ENCODE measurements at places on chromosomes 7 and 10. TPM values are rescaled to one million over a fixed set of nuclear protein-coding genes. Genes with fewer than 3 reads are reported as not detected.

DNA sequence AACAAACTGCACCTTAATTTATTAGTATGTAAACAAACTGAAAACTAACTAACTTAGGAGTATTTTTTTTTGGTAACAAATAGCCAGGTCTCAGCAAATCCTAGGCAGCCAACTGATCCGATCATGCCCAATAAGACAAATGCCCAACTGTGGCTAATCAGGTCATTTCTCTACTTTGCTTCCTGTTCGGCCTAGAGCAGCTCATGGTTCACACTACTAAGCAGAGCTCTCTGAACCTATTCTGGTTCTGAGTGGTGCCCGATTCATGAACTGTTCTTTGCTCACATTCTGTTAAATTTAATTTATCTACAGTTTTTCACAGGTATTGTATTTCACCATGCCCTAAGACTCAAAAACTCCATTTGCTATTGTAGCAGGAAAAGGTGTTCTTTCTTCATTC lies 55.1 kb downstream of the CCDC3 start:
- DNase-seq: no peak

PIK3AP1 gene
- not detected for total RNA-seq

DNA sequence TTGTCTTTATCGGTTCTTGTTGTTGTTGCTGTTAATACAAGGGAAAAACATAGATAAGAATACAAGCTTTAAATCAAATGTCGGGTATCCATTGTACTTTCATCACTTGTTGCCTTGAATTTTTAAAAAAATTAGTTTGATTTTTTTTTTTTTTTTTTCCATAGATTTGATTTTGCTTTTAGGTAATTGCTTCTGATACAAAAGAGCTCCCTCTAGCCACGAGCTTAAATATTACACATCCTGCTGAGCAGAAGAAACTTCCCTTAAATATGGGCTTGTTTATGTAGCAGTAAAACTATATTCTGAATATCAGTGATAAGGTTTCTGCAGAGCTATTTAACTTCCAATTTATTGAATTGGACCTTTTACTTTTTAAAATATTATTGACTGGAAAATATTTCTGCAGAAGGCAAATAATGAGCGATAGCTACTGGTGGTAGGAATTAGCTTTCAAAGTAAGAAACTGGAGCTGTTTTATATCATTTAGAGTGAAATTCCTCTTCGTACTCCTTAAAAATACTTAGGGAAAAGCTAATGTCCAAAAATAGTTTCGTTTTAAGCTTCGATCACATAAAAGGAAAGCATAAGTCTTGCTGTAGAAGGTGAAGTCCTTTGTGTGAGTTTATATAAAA lies 216.9 kb downstream of the POLR1F start:
- peak; percentile 58 for DNase-seq

- DNase-seq: no peak
Observed at GRCh38 chr10:30674796-30675195, 45.2 kb upstream of the LYZL2 start.

DENND2A gene
- 2.4 TPM for total RNA-seq

- peak; percentile 86 for DNase-seq
Observed at GRCh38 chr10:97499561-97500296, 1.0 kb downstream of the UBTD1 start.

- no peak for DNase-seq
Observed at GRCh38 chr10:11161096-11161495, 143.4 kb downstream of the CELF2 start.

GRCh38 chr7:99036546-99037111 lies 107.3 kb downstream of the SMURF1 start:
- peak; percentile 80 for DNase-seq

DNA sequence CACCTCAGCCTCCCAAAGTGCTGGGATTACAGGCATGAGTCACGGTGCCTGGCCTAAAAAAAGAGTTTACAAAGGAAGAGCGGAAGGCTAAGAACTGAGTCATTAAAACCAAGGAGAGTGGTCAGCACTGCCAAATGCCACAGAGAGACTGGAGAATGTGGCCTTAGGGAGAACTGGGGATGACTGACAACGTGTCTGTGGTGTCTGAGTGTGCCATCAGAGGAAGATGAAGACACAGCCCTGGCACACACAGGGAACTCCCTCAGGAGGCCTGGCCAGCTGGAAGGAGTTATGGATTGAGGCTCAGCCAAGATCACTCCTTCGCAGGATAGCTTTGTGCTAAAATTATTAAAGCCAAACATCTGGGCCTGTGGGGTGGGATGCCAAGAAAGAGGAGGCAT lies 3.9 kb upstream of the INA start:
- peak; percentile 99 for DNase-seq

GRCh38 chr7:84982199-84982598 lies 204.7 kb downstream of the SEMA3D start:
- peak; percentile 38 for DNase-seq

- DNase-seq: no peak
Observed at GRCh38 chr10:59047180-59047579, 129.3 kb upstream of the PHYHIPL start.

DNA sequence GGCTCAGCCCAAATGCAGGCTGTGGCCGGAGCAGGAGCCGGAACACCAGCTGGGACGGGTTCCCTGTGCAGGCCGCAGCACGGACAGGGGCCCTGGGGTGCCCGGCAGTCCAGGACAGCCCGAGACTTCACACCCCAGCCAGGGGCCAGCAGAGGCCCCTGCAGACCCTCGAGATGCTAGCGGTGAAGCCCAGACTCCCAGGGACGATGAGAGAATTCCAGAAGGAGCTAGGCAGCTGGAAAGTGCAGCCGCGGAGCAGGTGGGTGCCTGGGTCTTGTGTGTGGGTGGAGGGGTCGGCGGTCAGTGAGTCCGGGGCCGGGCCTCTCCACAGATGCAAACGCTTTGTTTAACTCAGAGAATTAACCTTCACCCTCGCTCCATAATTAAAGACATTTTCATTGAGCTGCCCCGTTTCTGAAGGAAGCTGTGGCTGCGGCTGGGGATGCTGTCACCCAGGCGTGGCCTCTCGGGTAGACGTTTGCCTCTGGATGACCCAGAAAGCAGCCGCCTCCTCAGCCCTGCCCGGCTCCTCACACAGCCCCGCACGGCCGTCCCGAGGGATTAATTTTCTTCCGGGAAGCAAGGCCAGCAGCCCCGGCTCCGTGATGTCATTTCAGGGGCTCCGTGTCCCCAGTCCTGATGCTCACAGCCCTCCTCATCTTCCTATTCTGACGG lies 26.5 kb downstream of the KNDC1 start:
- DNase-seq: no peak

- DNase-seq: no peak
Observed at GRCh38 chr7:46957195-46957594, 624.7 kb downstream of the TNS3 start.

EGFR gene
- total RNA-seq: 55.0 TPM

DNA sequence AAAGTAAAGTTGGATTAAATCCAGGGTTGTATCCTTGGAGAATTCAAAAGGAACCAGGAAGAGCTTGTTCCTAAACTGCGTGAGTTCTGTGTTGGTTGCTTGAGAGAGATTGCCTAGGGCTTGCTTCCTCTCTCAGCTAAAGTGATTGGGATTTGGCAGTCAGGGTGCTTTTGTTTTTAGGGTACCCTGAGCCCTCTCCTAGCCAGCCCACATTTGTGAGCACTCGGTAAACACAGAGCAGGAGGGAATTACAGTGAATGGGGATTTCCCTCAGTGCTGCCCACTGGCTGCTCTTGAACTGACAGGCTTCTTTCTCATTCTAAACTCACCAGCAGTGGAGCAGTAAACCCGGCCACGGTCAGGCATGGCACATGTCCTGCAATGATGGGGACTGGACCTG lies 146.9 kb downstream of the TPST1 start:
- peak; percentile 37 for DNase-seq

- DNase-seq: no peak
Observed at GRCh38 chr7:37714606-37715005, 31.0 kb downstream of the GPR141 start.

DNA sequence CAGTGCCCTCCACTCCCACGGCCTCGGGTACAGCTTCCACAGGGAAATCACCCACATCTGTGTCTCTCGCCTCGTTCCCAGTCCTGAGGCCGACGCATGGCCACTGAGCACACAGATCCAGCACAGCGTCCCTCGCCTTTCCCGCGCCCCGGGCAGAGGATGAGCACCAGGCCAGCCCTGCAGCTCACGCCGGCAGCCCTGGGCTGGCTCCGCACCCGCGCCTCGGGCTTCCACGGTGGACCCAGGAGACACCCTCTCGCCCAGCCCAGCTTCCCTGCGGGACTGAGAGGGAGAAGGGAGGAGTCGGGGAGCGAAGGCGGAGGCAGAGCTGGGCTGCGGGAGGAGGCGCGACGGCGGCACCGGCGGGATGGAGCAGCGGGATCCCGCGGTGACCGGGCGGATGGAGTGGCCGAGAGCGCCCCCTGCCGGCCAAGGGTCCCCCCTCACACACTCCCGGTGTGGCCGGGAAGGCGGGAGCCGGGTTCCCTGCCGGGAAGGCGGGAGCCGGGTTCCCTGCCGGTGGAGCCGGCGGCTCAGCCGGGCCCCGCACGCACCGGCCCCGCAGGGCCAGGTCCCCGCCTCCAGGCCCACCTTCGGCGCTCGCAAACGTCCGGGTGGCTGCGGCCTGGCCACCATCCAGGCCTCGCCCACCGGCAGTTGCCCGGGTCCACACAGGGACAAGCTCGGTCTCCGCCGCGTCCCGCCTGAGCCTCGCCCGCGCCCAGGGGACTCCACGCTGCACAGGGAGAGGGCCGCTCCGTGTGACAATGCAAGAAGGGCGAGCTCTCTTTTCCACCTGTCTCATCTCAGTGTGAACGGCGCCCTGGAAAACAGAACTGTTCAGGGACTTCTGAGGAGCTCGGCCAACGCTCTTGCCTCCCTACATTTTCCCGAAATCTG lies 110.3 kb upstream of the LANCL2 start:
- peak; percentile 86 for DNase-seq

GNAT3 gene
- total RNA-seq: not detected

DNA sequence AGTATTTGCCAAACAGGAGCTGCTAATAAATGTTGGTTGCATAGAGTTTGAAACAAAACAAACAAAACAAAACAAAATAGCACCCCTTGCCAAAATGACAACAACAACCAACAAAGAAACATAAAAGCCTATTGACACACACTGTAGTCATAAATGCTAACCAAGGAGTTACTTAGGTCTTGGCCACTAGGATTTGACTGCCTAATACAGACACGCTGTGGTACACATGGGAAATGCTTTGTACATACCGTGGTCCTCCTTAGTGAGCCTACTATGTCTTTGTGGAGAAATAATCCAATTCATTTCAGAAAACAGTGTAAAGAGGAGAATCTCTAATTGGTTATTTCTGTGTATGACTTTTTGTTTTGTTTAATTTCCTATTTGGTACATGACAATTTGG lies 53.2 kb upstream of the MTPN start:
- no peak for DNase-seq

DNA sequence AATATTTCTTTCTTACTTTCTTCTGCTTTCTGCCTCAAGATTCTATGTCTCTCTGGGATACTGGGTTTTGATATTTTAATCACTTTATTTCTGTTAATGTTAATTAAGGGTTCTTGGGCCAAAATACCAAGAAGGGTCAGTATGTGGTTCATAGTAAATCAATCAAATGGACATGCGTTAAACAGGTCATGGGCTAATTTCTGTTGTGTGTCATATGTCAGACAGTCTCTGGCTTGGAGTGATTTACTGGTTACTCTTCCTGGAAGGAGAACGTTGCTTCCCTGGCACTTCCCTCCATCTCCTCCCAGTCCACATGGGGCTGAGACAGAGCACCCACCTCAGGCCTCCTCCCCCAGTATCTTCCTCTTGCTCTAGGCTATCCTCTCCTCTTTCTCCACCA lies 489.1 kb downstream of the SUGCT start:
- DNase-seq: no peak

GRCh38 chr7:148964483-148965267 lies 63.6 kb downstream of the PDIA4 start:
- DNase-seq: peak; percentile 10
